Stimulated activated naive CD8-positive, alpha-beta T cell treated with anti-CD3 and anti-CD28 coated beads, Interleukin-15, amount 100 ng/mL, for 72 hours (primary cell): ENCODE measurements at places on chromosomes 4 and X.

- DNase-seq: no peak
These were observed 804 bp upstream of the GC start for GRCh38 chr4:71784569-71785197.

DNA sequence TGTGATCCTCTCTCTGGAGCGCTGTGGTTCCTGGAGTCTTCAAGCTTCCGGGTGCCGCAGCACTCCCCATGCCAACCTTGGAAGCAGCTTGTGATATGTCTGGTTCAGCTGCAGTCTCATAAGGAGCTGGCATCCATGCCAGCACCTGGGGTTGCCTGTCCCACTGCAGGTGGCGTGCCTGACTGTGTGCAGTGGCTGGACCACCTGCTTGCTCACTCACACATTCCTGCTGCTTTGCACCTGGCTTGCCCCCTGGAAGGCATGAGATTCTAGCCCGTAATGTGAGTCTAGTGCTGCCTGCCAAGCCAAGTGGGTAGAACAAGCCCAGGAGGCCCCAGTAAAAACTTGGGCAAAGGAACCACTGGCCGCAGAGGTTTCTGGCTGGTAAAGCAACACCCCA, 687.2 kb upstream of the AADAT start:
- no peak for DNase-seq

DNA sequence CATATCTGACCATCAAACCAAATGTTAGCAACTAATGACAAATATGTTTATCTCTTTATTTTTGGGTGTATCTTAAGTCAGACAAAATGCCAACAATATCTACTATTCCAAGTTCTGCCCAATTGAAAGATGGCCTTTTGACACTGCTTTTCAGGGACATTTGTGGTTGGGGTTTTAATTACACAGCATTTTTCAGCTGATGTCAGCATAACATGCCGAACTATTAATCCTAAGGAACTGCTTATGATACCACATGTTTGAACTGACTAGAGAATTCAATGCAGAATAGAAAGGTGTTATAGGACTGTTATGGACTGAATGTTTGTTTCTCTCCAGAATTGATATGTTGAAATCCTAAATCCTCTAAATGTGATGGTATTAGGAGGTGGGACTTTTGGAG, 445.1 kb downstream of the TMA16 start:
- no peak for DNase-seq

GRCh38 chr4:7288751-7289523, 96.6 kb downstream of the SORCS2 start:
- no peak for DNase-seq

DNA sequence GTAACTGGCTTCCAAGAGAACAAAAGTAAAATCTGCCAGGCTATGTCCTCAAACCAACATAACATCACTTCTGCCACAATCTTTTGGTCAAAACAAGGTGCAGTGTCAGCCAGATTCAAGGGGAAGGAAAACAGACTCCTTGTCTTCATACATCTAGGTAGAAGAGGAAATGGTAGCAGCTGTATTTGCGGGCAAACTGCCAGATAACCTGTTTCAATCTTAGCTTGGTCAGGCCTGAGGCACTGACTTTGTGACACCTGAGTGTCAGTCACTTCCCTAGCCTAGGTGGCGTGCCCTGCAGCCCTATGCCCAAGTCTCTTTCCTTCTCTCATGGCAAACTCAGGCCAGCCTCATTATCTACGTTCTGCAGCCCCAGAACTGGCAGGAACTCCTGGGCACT, 146.2 kb upstream of the JADE1 start:
- DNase-seq: no peak

GRCh38 chrX:100931218-100931924, 2.7 kb upstream of the XKRX start:
- DNase-seq: no peak

DNA sequence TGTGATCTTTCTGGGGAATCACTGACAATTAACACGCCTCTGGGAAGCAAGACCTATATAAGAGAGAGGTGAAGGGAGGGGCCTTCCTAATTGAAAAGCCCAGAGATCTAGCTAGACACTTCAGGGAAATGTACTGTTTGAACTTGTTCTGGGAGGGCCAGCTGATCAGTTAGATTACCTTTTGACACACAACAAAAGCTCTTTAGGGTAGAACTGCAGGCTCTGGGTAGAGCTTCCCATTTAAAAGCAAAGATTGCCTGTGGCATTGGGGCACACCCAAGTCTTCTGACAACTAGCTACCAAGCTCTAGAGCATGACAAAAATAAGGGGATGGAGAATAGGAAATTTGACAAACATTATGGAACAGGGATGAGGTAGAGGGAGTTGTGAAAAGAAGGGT, 26.3 kb downstream of the AREG start:
- DNase-seq: no peak

DNA sequence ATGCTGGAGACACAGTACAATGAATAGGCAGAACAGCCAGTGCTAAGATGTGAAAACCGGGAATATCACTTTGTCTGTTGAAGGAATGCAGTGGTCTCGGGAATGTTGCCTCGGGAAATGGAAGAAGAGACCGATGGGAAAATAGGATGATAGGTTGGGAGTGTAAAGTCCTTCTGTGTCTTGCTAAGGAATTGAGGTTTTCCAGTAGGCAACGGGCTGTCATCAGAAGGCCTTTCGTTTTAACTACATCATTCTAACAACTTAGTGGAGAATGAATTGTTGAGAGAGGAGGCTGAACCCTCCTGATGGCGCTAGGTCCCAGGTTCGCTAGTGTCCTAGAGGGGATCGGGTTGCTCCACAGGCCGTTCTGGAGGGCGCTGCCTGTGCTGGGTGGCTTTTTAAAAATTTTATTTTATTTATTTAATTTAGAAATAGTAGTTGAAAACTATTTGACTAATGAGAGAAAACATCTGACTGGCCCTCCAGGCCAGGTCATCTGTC, 730 bp downstream of the VBP1 start:
- DNase-seq: no peak

- no peak for DNase-seq
These were observed 192.1 kb downstream of the IDS start for GRCh38 chrX:149312988-149313387.

GRCh38 chr4:3047464-3048286, 26.7 kb downstream of the HTT-AS start:
- peak; percentile 94 for DNase-seq

GRCh38 chr4:141432000-141432712, 204.2 kb upstream of the IL15 start:
- DNase-seq: no peak

- DNase-seq: no peak
These were observed 502 bp downstream of the HNRNPDL start for GRCh38 chr4:82429728-82430192.

GRCh38 chrX:130091980-130092522, 18.2 kb downstream of the ELF4 start:
- peak; percentile 94 for DNase-seq

- DNase-seq: no peak
These were observed 10.2 kb downstream of the SH3TC1 start for GRCh38 chr4:8209181-8209874.

GRCh38 chr4:8613421-8614364, 21.1 kb downstream of the CPZ start:
- DNase-seq: no peak

GRCh38 chrX:40418146-40418812, 162.5 kb upstream of the ATP6AP2 start:
- no peak for DNase-seq

DNA sequence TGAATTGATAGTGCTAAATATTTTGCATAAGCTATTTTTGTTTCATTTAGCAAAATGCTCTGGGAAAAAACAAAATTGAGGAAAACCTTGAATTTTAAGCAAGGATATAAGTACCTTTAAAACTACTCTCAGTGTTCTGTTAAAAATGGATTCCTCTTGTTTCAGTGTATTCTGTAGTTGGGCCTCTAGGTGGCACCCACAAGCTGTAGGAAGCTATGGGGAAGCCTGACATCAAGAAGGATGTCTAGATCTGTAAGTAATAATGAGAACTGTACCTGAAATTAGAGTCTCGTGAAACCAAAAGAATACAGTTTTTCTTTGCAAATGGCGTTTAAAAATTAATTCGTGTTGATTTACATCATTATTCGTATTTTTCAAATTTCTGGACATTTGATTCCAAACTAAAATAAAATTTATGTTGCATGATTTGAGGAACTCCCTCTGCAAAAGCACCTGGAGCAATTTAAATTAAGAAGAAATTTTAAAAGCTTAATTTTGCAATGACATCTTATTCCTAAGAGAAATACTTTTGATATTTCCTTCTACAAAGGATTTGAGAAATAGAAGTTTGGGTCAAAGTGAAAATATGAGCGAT, 51.2 kb downstream of the TMPRSS11E start:
- peak; percentile 56 for DNase-seq

DNA sequence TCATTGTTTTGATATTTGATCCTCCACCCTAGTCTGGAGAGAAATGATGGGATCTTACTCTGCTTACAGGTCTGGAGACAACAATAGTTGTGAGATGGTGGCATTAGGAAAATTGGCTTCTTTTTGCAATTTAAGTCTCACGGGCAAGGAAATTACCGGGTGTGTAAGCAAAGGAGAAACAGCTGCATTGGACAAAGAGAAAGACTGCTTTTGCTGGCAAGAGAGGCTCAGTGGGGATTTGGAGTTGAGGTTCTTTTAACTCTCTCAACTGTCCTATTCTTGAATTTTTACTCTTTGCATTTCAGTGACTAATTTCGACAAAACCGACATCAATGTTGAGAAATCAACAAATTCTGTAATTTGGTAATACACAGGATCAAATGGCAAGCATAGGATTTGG, 2.3 kb upstream of the SERPINA7 start:
- no peak for DNase-seq

DNA sequence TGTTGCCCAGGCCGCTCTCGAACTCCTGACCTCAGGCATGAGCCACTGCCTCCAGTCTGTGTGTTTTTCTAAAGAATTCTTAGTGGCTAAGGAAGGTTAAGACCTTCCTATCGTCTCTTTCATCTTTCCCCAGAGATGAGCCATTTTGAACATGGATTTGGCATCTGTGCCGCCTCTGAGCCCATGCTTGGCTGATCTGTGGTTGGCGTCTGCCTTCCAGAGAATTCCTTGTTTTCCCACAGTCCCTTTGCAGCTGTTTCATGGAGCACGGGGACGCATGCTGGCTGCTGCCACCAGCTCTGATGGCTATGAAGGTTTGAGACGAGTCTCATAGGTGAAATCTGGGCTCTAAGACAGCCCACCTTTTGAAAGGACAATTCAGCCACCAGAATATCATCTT, 60.4 kb downstream of the SHROOM2 start:
- DNase-seq: no peak

DNA sequence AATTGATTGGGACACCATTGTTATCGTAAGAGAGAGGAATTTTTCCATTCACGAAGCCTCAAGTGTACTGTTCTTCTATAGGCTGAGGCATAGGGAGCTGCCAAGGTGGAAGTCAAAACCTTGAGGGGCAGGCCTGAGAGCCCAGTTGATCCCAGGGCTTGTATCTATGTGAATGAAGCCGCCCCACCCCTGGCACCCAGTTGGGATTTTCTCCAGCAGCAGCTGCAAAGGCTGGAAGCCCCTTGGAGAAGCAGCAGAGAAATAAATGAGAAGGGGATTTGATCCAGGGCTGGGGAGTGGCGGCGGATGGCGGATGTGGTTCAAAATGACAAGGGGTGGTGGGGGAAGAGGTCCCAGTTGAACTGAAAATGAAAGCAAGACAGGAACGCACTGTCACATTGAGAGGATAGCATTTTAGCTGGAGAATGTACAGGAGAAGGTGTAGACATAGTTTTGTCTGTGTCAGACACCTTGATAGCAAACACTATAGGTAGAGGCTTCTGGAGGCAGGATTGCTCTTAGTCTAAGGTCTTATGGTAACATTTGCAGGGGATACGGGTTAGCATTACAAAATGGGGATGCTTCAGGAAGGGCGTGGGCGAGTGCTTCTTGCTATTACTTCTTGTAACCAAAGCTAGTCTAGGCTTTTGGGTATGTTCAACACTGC, 32.6 kb downstream of the DOCK11 start:
- DNase-seq: peak; percentile 46

DNA sequence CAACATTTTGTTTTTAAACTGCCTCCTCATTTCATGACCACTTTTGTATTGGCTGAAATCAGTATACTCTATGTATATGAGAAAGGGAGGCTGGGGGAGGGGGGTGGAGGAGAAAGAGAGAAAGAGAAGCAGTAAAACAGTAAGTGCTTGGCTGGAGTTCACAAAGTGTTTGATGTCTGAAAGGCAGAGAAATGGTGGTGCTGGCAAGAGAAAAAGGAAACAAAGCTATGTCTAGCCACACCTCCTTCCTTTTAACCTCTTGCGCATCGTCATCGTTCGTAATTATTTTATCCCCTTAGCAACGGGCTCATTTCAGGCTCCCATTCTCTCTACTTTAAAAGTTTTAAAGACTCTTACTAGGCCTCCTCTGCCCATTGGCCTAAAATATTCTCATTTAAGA, 25.6 kb downstream of the RPA4 start:
- DNase-seq: no peak

DNA sequence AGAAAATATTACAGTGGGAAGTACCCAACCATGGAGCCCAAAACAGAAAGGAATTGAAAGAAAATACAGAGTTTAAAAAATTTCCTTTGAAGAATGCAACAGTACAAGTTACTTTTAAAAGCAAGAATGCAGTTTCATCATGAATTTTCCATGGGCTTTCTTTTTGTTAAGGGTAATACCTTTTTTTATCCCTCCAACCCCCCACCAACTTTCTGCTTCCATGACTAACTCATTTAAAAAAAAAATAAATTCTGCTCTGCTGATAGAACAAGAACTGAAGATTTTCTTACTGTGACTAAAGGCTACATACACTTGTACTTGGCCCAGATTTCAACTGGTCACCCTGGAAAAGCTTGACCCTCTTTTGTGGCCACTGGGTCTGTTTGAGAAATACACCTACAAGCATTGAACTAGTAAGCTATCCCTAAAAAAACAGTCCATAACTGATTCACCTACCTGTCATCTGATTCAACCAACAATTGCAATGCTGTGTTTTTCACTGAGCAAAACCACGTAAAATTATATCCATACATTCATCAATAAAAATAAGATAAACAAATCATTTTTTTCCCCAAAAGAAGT, 214.2 kb downstream of the NSUN7 start:
- DNase-seq: no peak

- DNase-seq: no peak
These were observed 150.0 kb downstream of the PPP3CA start for GRCh38 chr4:101197350-101197749.

DNA sequence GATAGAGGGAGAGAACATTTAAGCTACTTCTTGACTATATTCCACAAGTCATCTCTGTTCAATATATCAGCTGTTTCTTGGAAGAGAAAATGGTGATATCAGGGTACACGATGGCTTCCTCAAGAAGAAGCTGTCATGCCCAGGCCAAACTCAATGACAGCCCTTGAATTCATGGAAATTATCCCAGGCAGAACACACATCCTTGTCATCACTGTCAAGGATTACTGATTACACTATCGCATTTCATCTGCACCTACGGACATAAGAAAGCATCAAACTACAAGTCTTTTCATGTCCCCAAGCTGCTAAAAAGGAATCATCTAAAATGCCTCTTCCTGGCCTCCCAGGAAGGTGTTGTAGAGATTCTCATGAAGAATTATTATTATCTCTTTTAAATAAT, 165.2 kb upstream of the SLC7A11 start:
- no peak for DNase-seq

- no peak for DNase-seq
These were observed 848 bp downstream of the RAB9A start for GRCh38 chrX:13689741-13690211.

- no peak for DNase-seq
These were observed 1.1 kb upstream of the HPSE start for GRCh38 chr4:83335701-83336100.
